ENCODE measurements at places on chromosomes 2 and 18. TPM values are rescaled to one million over a fixed set of nuclear protein-coding genes. Genes with fewer than 3 reads are reported as not detected.
A peak's percentile ranks its signal among the peaks of the same experiment; 100 is the strongest.

- H3K27ac ChIP-seq, result peak overlapping the region; percentile 77
- DNase-seq, result no peak
- peaks cover 4% of the 10 kb centered on the region for H3K4me1 ChIP-seq
- no peak overlapping the region for H3K4me3 ChIP-seq
These were observed 12.4 kb upstream of the ZFP36L2 start for GRCh38 chr2:43238813-43239212.

Gene DSEL
- total RNA-seq, result 2.2 TPM

DNA sequence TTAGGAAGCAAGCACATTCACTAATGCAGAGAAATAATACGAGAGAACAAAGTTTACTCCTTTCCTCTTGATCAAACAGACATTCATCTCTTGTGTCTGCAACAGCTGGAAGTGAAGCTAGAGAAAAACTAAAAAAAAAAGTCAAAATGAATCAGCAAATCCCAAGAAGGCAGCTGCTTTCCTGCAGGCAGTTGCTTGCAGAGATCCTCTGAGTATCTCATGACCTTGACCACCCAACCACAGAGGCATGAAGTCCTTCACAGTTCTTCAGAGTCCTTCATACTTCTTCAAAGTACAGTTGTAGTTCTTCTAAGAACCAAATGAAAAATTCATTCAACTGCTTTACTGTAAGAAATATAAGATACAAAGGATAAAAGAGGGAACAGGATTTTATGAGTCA, 97.2 kb upstream of the ACVR1C start:
- H3K27me3 ChIP-seq, result no peaks in the 10 kb centered on the region
- no peak overlapping the region for H3K27ac ChIP-seq
- H3K4me3 ChIP-seq, result no peak overlapping the region
- no peak for DNase-seq
- peaks cover 33% of the 10 kb centered on the region for H3K36me3 ChIP-seq

- no peak overlapping the region for H3K27ac ChIP-seq
- H3K4me3 ChIP-seq, result no peak overlapping the region
- H3K4me1 ChIP-seq, result no peaks in the 10 kb centered on the region
These were observed 312.2 kb upstream of the SMIM21 start for GRCh38 chr18:75739682-75740081.

DNA sequence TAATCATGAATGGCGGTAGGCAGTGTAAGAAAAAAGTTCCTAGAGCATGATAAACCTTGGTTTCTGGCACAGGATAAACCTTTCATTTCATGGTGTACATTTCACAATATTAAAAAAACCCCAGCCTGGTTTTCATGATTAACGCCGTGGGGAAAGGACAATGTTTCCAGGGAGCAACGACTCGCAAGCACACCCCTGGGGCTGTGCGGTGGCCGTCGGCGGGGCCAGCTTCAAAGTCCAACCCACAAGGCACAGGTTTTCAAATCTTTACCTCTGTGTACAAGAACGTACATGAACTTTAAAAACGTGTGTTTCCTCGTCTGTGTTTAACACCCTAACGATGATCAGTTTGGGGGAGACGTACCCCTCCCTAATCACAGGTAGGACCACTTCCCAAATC, 118.1 kb downstream of the NOL10 start:
- H3K36me3 ChIP-seq, result peaks cover 27% of the 10 kb centered on the region
- no peaks in the 10 kb centered on the region for H3K4me1 ChIP-seq
- no peak overlapping the region for H3K4me3 ChIP-seq
- H3K27ac ChIP-seq, result no peak overlapping the region

- H3K36me3 ChIP-seq, result peaks cover 92% of the 10 kb centered on the region
- no peak overlapping the region for H3K4me3 ChIP-seq
- H3K27ac ChIP-seq, result peak overlapping the region; percentile 54
- peaks cover 9% of the 10 kb centered on the region for H3K4me1 ChIP-seq
These were observed 21.1 kb downstream of the KANSL3 start for GRCh38 chr2:96617012-96617411.

- H3K36me3 ChIP-seq, result no peaks in the 10 kb centered on the region
- H3K27me3 ChIP-seq, result no peaks in the 10 kb centered on the region
- H3K4me3 ChIP-seq, result no peak overlapping the region
- no peak for DNase-seq
These were observed 217.1 kb upstream of the CYRIA start for GRCh38 chr2:16882706-16883105.

DNA sequence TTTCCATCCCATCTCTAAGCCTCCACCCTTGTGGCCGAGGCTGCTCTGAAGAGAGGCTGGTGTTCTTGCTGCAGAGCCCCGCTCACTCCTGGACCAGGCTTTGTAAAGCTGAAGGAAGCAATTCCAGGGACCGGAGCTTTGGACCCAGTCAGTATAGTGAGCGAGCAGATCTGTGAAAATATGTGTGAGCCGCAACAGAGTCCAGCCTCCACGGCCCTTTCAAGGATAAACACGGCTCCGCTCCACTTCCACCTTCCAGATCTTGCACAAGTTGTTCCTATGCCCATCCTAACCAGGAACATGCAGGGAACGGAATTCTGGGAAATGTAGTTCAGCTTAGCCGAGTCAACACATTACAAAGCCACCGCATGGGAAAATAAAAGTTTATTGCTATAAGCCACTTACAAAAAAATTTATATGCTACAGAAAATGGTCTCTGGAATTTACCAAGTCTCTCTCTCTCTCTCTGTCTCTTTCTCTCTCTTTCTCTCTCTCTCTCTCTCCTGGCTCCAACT, 151.7 kb upstream of the ZNF521 start:
- H3K4me3 ChIP-seq, result peak overlapping the region; percentile 32
- H3K27me3 ChIP-seq, result no peaks in the 10 kb centered on the region
- no peaks in the 10 kb centered on the region for H3K4me1 ChIP-seq
- no peaks in the 10 kb centered on the region for H3K36me3 ChIP-seq

- no peak overlapping the region for H3K4me3 ChIP-seq
- H3K36me3 ChIP-seq, result no peaks in the 10 kb centered on the region
- no peaks in the 10 kb centered on the region for H3K4me1 ChIP-seq
- DNase-seq, result no peak
These were observed 98.2 kb upstream of the MAP3K20 start for GRCh38 chr2:172977270-172978062.

DNA sequence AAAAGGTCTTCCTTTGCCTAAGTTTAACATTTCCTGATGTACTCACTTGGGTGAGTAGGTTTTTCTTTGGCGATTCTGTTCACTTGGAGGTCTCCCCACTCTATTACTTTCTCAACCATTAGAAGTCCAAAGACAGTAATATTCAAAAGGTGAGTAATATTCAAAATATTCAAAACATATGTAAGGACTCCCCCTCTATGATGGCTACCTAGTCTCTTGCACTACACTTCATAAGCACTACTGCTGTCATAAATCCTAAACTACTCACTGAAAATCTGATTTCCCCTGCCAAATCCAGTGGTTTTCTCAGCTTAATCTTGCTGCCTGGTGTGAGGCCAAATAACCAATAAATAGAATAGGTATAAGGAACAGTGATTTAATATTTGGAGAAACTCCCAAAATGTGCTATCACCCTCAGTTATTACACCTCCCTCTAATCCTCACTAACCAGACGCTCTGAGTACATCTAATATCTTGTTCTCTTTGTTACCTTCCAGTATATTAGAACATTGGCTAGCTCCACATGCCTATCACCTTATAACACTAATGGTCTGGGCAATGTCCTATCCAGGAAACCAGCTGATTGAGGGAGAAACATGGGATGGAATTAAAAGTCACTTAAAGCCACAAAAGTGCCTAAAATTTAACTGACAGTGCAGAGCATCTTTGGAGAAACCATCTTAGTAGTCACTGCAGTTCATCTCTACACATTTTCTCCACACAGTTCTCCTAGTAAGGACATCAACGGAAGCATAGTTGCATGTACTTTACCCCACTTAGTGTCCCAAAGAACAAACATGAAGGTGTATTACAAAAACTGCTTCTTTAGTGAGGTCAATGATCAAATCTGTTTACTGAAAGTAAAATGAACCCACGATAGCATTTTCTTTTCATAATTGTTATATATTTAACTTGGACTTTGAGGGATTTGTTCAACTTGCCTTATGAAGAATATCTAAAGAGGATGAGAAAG, 54.8 kb downstream of the MBD2 start:
- H3K27ac ChIP-seq, result no peak overlapping the region
- H3K4me3 ChIP-seq, result no peak overlapping the region
- H3K4me1 ChIP-seq, result no peaks in the 10 kb centered on the region
- no peak for DNase-seq
- H3K27me3 ChIP-seq, result no peaks in the 10 kb centered on the region

GRCh38 chr2:38168710-38169480, 92.9 kb upstream of the CYP1B1 start:
- H3K4me3 ChIP-seq, result no peak overlapping the region
- peaks cover 24% of the 10 kb centered on the region for H3K4me1 ChIP-seq
- H3K36me3 ChIP-seq, result no peaks in the 10 kb centered on the region
- peak overlapping the region; percentile 69 for H3K27ac ChIP-seq
- no peaks in the 10 kb centered on the region for H3K27me3 ChIP-seq

- H3K4me3 ChIP-seq, result no peak overlapping the region
- H3K36me3 ChIP-seq, result no peaks in the 10 kb centered on the region
- peaks cover 7% of the 10 kb centered on the region for H3K4me1 ChIP-seq
- no peak overlapping the region for H3K27ac ChIP-seq
- DNase-seq, result no peak
These were observed 125.3 kb upstream of the CTDP1 start for GRCh38 chr18:79554321-79554720.

DNA sequence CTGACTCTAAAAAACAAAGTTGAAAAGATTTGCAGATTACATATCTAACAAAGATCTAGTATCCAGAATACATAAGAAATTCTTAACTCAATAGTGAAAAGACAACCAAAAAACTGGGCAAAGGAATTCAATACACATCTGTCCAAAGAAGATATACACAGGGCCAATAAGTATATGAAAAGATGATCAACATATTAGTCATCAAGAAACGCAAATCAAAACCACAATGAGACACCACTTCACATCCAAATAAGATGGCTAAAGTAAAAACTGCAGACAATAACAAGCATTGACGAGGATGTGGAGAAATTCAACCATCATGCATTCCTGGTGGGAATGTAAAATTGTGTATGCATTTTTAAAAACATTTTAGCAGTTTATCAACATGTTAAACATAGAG, 256.0 kb downstream of the EIPR1 start:
- H3K27me3 ChIP-seq, result no peaks in the 10 kb centered on the region
- no peak overlapping the region for H3K4me3 ChIP-seq
- no peak for DNase-seq
- no peaks in the 10 kb centered on the region for H3K4me1 ChIP-seq
- H3K27ac ChIP-seq, result no peak overlapping the region

DNA sequence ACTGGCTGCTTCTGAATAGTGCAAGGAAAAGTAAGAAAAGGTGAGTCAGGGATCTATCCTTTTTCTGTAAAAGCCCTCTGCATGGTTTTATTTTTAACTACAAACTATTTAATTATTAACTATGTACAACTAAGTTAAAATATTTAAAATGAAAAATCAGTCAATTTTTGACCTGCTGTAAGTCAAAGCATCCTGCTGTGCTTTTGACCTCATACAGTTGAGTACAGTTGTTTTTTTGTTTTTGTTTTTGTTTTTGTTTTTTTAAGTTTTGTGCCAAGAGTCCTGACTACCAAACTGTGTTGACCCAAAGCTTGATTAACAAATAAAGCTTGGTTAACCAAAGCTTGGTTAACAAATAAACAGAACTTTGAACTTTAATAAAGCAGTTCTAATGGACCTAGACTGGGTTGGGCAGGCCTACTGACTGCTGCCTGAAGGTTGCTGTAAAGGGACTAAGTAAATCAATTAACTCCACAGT, at the start of gene ACMSD:
Gene ACMSD, plus strand, starts transcription at position 474 of the 478 bp plus-strand sequence. CDS start 67 bp downstream, outside the sequence.
- DNase-seq, result no peak
- H3K36me3 ChIP-seq, result no peaks in the 10 kb centered on the region
- H3K27me3 ChIP-seq, result no peaks in the 10 kb centered on the region
- H3K4me1 ChIP-seq, result no peaks in the 10 kb centered on the region
- H3K4me3 ChIP-seq, result no peak within 1 kb of the TSS

GRCh38 chr2:6800553-6800952, 65.2 kb downstream of the CMPK2 start:
- H3K27ac ChIP-seq, result no peak overlapping the region
- H3K27me3 ChIP-seq, result no peaks in the 10 kb centered on the region
- no peak for DNase-seq
- no peak overlapping the region for H3K4me3 ChIP-seq
- no peaks in the 10 kb centered on the region for H3K4me1 ChIP-seq

All from esophagus squamous epithelium (tissue), 5 donors.